ENCODE measurements at places on chromosomes 5 and 9. TPM values are rescaled to one million over a fixed set of nuclear protein-coding genes. Genes with fewer than 3 reads are reported as not detected.

DNA sequence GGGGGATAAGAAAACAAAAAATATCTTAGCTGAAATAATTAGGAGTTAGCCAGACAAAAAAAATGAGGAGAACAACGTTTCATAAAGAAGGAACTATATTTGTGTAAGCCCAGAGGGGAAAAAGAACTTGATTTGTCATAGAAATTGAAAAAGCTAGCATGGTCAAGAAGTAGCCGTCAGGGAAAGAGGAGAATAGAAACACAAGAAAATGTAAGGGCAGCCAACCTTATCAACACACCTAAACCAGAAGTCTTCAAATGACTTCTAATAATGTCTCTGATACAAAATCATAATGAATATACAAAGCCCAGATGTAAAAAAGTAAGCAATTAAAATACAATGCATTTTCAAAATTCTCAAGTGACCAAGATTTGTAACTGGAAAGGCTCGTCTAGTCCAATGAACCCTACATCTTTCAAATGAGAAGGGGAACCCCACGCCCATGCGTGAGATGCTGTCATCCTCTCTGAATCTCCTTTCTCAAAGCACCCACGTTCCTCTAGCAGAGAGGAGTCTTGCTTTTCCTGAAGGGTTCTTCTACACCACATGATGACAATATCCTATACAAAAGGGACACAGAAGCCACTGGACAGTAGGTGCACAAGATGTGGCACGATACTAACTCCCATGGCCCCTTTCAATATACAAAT, 103.7 kb downstream of the ARL15 start:
- no peak for DNase-seq

- DNase-seq, result peak; percentile 65
These were observed 362.3 kb downstream of the MAT2B start for GRCh38 chr5:163867738-163868137.

DNA sequence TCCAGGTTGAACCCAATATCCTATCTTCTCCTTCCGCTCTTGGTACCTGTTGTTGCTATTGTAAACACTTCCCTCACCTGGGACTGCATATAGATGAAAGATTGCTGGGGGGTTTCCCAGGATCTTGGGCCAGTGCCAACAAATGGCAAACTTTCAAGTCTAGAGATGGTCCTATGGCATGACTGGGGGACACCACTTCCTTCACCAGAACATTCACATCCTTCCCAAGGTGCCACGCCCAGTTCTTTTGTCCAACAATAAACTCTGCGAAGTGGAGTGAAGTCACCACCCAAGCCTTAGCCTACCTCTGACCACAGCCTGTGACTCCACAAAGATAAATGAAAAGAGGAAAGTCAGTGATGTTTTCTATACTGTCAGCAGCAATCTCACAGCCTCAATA, 34.4 kb downstream of the DOCK8 start:
- no peak for DNase-seq

DNA sequence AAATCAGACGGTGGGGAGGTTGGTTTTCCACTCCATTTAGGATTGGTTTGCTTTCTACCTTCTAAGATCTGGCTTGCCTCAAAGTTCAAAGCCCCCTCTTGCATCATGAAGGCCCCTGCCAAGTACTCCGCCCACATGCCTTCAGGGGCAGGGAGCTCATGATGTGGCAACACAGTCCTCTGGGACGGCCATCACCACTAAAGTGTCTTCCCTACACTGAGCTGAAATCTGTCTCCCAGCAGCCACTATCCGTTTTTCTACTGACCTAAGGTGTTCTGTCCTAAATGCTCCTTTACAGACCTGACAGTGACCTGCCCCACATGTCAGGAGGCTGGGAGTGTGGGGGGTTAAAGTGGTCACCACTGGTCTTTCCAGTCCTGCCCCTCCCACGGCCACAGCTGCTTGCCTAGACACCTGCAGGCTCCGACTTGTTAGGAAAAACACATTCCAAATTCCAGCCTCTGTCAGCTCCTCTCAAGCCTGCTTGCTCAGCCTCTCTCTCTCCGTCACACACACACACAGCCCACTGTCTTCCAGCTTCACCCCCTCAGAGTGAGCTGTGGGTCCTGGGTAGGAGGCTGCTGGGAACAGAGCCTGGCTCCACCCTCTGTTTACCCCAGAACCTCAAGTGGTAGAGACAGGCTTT, 44.9 kb downstream of the SHB start:
- peak; percentile 94 for DNase-seq

DNA sequence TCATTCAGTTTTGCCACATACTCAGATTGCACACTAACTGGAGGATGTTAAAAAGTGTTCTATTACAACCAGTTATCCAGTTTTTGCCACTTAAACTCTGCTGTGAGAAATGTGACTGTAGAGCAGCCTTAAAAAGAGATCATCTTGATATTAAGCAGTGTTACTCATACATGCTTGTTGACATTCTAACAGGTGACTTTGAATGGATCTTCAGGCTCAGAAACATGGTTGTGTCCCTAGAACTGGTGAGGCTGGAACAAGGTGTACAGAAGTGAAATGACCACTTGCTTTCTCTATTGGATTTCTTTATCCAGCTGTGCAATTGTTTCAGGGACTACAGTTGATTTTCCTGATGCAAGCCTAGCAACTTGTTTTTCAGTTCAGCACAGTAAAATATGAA, 166.1 kb upstream of the CCDC152 start:
- DNase-seq, result no peak

- no peak for DNase-seq
These were observed 34.1 kb downstream of the IRF1 start for GRCh38 chr5:132456296-132456986.

GRCh38 chr5:167245868-167246267, 1045.6 kb upstream of the WWC1 start:
- no peak for DNase-seq

DNA sequence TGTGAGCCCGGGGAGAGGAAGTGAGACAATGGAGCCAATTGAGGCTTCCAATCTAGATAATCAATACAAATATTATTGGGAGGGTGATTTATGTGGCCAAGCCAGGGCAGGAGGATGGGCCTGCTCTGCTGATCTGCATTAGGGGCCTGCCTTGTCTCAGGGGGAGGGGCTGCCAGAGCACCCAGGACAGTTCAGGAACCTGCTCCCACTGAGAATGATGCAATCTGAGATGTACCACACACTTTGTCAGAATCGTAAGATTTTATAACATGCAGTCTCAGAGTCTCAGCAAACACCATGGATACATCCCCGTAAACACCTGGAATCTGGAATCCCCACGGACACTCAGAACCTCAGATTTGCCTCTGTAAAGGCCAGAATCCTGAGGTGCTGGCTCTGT, 19.3 kb downstream of the FGF18 start:
- no peak for DNase-seq

GRCh38 chr5:154221371-154221896, 30.9 kb downstream of the GALNT10 start:
- DNase-seq, result peak; percentile 89

- no peak for DNase-seq
These were observed 19.4 kb downstream of the PLPPR1 start for GRCh38 chr9:101047848-101048397.

GRCh38 chr5:91109634-91110033, 273.5 kb downstream of the ARRDC3 start:
- no peak for DNase-seq

DNA sequence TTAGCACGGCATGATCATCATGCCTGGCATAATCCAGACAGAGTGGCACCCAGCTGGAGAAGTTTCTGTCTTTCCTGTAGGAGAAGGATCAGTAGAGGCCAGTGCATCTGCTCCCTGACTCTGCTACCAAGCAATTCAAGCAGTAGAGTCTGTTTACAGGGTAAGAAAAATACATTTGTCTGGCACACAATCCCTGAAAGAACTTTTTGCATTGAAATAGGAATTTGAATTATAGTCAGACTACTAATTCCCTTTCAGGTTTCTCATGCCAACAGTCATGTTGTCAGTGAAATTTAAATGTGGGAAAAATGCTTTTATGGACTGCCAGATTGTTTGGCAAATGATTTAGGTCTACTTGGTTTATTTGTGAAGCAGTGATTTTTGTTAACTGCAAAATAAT, 125.6 kb downstream of the RAB3C start:
- DNase-seq, result no peak

DNA sequence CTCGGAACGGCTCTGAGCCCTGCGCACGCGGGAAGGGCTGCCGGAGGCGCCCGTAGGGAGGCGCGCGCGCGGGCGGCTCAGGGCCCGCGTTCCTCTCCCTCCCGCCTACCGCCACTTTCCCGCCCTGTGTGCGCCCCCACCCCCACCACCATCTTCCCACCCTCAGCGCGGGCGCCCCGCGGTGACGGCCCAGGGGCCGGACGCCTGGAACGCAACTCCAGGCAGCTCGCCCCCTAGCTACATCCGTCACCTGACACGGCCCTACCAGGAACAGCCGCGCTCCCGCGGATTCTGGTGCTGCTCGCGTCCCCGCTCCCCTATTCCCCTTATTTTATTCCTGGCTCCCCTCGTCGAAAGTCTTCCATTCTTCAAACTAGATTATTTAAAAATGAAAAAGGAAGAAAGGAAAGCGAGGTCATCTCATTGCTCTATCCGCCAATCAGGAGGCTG, at the start of gene CDKN2B-AS1:
Gene CDKN2B-AS1 (plus strand): TSS at position 236 of the 450 bp plus-strand sequence.
- peak; percentile 76 for DNase-seq

DNA sequence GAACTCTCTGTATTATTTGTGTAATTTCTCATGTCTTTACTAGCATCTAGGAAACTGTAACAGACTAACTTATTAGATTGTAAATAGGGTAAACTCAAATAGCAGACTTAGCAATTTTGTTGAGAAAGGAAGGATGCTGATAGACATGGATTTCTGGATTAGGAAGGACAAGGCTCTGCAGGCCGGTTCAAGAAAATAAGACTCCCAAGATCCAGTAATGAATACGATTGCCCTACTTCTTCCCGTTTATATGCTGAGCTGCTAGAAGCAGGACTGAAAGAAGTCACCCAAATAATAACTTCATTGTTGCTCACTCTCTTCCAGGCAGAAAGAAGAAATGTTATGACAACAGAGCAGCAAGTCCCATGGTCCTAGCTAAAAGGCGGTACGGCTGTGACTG, 22.8 kb upstream of the C9orf40 start:
- no peak for DNase-seq

DNA sequence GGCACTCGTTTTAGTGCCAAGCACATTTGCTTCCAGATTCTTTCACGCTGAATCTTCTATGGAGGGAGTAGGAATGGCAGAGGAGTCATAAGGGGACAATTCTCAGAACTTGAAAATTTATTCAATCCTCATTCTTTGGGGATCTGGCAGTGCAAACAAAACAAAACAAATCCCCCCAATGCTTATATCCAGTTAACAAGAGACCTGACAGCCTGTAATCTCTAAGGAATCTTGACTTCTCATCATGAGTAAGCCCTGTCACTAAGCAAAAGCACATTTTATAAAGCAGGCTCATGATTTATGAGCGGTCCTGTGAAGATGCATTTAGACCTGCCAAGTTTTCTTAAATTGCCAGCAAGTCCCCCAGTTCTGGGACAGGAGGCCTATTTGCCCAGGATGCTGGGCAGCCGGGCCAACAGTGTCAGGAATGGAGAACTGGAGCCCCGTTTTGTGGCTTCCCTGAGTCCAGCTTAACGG, 513.9 kb downstream of the CTNND2 start:
- DNase-seq, result no peak

GRCh38 chr5:11289733-11290132, 528.7 kb upstream of the DAP start:
- DNase-seq, result no peak

DNA sequence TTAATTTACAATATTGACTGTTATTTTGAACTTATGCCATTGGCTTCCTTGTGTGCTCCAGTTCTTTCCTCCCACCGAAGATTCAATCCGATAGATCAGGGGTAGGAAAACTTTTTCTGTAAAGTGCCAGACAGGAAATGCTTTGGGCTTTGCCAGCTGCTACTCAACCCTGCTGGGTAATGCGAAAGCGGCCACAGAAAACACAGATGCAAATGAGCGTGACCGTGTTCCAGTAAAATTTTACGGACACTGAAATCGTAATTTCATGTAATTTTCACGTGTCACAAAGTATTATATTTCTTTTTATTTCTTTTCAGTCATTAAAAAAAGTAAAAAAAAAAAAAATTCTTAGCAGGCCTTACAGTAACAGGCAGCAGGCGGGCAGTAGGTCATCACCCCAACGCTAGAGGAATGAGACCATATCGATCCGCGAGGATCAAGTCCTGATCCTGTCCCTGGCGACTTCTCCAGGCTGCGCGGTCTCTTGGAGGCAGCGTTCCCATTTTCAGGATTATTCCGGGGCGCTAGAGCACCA, 599 bp downstream of the NMRK1 start:
- peak; percentile 31 for DNase-seq

DNA sequence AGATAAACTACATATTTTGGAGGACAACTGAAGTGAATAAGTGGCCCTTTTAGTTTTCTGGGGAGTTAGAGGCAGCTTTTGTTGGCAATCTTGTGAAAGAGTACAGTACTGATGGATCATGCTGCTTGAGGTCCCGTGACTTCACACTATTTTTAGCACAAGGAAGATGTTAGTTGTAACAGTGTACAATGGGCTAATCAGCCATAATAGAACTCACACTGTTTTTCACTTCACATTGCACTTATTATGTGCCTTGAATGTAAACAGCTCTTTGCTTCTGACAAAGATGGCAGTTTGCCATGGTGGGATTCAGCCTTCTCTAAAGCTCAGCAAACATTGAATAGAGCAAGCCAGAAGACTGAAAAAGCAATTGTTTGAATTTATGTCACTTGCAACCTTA, 176.7 kb upstream of the ZNF608 start:
- peak; percentile 24 for DNase-seq

GRCh38 chr9:136244969-136245218, 718 bp downstream of the QSOX2 start:
- no peak for DNase-seq

DNA sequence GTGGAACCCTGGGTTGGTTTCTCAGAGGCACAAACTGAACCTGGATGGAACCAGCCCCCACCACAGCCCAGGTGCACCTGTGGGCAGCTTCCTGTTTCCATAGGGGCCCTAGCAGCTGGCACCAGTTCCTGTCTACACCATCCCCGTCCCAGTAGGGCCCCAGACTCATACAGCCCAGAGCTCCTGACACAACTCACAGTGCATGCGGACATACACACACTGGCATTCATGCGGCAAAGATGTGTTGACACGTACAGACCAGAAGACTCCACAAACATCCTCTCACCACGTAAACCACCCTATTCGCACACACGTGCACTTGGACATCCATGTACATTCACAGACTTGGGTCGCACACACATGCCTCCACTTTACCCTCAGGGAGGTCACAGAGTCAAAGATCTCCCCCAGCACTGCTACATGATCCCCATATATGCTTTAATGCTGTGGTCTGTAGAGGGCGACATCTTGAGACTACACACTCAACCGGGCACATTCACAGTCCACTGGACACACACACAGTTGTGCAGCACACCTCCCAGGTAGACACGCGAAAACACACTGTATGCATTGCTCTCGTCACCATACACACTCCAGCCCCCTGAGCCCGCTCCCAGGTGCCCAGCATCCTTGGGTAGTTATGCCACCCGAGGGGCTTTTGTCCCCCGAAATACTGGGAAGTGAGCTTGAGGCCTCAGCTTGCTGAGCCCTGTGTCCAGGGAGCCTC, 22.4 kb downstream of the CXXC5 start:
- no peak for DNase-seq

DCTN3 gene
- total RNA-seq, result 122 TPM

SUSD3 gene
- total RNA-seq, result 0.54 TPM

OBP2A gene
- total RNA-seq, result not detected

CEMIP2 gene
- total RNA-seq, result 65.2 TPM

ADAMTS13 gene
- total RNA-seq, result under 0.01 TPM

RASEF gene
- total RNA-seq, result under 0.01 TPM

MTAP gene
- 33.6 TPM for total RNA-seq

TYRP1 gene
- 0.90 TPM for total RNA-seq

SPATA31A3 gene
- not detected for total RNA-seq

SOX30 gene
- not detected for total RNA-seq

PFN3 gene
- total RNA-seq, result not detected

SLC1A3 gene
- total RNA-seq, result 1.3 TPM

FOXD4L4 gene
- under 0.01 TPM for total RNA-seq
